HAP-1 (cell line): ENCODE measurements at places on chromosomes 3 and 15.

DNA sequence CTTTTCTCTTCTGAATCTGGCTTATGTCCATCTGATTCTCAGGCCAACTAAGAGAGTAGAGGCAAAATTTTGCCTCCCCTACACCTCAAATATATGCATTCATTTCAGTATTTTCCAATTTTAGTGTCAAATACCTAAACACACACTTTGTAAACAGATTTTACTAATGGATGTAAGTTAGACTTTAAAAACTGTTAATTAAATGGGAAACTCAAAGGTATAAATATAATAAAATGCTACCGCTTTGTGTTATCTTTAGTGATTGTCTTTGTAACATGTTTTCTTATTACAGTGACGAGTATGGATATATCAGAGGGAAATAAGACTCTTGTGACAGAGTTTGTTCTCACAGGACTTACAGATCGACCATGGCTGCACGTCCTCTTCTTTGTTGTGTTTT lies at the start of gene OR5AC2:
Gene OR5AC2, plus strand, starts transcription at position 301 of the 400 bp plus-strand sequence. Its CDS starts 0 bp downstream, at position 301.
- DNase-seq, result no peak

GRCh38 chr3:124584552-124585391 lies 145.5 kb upstream of the UMPS start:
- DNase-seq, result no peak

- DNase-seq, result no peak
These were observed 38.2 kb downstream of the SNX4 start for GRCh38 chr3:125481786-125482185.

DNA sequence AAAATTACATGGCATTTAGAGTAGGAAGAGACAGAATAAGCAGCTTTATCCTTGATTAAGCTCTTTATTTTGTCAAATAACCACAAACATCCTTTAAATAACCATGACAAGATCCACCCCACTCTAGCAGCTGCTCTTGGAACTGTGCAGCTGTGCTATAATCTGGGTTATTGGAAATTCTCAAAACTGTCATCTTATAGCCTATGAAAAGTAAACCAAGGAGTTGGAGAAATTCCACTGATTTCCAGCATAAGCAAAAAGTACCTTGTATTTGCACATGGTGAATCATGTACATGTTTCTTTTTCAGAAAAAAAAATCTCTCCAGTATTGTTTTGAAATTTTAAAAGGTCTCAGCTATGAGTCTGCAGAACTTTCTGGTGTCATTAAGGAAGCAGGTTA lies 88.8 kb upstream of the ABI3BP start:
- no peak for DNase-seq

DNA sequence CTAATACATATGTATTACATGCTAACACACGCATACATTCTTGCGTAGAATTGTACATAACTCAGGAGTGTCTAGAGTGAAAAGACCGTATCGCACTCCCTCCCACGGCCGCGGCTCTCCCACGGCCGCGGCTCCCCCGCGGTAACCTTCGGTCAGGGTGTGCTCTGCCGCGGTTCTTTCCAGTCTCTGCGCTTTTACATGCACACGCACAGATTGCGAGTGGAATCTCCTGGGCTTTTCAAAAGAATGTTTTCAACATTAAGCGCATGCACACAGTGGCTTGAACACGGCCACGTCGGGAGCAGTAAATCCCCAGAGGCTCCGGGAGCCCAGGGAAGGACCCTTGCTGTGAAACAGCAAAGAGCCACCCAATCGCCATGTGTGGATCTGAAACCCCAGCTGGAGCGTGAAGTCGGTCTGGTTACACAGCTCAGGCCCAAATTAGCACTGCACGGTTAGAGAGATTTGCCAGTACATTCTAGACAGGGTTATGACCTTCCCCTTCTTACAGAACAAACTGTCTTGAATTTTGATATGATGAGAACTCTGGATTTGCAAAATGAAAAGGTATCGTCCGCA lies 805 bp upstream of the RGMA start:
- DNase-seq, result no peak

- no peak for DNase-seq
These were observed 430.5 kb downstream of the OCA2 start for GRCh38 chr15:27668471-27669220.

DNA sequence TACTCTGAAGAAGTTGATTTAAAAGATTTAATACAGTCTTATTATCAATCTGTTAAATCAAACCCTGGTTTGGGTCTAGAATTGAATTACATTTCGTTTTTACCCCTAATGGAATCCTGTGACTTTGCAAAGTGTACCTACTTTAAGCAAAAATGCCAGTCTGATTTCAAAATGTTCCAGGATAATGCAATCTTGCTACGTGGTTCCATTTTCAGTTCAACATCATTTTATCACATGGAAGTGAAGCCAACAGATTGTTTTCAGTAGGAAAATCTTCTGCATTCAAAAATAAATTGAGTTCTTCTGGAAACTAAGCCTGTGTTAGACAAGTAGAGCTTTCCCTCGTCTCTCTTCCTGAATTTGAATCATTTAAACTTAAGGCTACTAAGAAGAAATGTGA lies 356.4 kb downstream of the CHST2 start:
- no peak for DNase-seq

- no peak for DNase-seq
These were observed 14.0 kb upstream of the PIK3CB start for GRCh38 chr3:138848696-138849095.

DNA sequence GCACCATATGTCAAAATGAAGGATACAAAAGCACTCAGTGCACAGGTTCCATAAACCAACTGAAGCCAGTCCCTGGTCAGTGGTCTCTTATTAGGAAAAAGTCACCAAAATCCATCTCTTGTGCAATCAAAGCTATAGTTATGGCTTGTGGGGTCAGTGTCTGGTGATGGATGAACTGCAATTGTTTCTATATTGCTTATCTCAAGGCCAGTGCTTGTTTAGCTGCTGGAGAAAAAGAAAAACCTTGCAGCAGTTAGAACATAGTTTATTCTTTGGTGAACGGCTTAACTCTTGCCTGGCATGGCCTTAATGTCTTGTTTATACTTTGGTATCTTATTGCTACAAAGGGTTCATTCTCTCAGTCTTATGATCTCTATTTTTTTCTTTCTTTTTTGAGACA lies 2.9 kb upstream of the UQCRC1 start:
- no peak for DNase-seq

DNA sequence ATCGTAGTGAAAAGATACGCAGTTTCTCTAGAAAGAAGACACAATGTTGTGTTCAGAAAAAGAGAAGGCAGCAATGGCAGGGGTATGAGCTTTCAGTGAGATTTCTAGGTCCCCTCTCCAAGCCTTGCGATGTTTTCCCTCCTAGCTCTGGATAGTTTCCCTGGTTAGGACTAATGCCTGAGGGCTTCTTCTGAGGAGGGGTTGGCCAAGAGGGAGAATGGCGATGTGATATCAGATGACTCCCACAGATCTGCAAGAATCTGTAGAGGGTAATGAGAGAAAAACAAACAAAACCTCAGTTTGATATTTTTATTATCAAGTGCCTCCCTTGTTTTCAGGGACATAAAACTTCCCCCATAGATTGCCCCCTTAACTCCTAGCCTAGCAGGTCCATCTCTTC lies 4.1 kb upstream of the CLDN1 start:
- peak; percentile 34 for DNase-seq

- DNase-seq, result no peak
These were observed 123.3 kb downstream of the SERPINI1 start for GRCh38 chr3:167858865-167859264.

GRCh38 chr15:73681063-73681462 lies 3.1 kb upstream of the CD276 start:
- DNase-seq, result no peak

DNA sequence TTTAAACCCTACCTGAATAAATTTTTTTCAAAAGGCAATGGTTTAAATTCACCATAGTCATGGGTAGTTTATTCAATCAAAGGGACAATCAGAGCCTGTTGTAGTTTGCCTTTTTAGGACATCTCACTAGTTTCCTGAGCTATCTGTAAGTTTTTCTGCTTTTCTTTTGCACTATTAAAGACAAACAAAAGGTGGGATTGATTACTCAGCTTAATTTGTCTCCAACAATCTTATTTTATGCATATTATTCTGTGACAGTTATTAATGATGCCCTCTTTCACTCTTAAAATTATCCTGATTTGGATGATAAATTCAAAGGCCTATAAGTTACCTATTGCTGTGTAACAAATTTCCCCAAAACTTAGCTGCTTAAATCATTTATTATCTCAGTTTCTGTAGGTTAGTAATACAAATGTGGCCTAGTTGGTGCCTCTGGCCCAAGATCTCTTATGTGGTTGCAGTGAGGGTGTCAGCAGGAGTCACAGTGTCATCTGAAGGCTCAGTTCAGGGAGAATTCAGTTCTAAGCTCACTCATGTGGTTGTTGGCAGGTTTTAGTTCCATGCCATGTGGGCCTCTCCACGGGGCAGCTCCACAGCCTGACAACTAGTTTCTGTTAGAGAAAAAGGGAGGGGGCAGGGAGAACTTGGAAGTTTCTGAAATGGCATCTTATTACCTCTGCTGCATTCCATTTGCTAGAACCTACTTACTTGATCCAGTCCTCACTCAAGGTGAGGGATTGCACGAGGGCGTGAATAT lies 16.0 kb downstream of the ARMC8 start:
- no peak for DNase-seq

GRCh38 chr3:48118322-48118721 lies 69.9 kb downstream of the CDC25A start:
- DNase-seq, result no peak

- DNase-seq, result no peak
These were observed 580.4 kb downstream of the CADM2 start for GRCh38 chr3:85539232-85539631.
